ENCODE measurements at places on chromosomes 5 and 9. TPM values are rescaled to one million over a fixed set of nuclear protein-coding genes. Genes with fewer than 3 reads are reported as not detected.

PCDHA9 gene
- total RNA-seq = not detected

CARD9 gene
- 0.24 TPM for total RNA-seq

TAS2R1 gene
- total RNA-seq = not detected

ACTBL2 gene
- 0.04 TPM for total RNA-seq

PCDHA3 gene
- not detected for total RNA-seq

FAM151B gene
- total RNA-seq = 1.3 TPM

DAPK1 gene
- total RNA-seq = 1.9 TPM

CYLC2 gene
- total RNA-seq = not detected

MYORG gene
- total RNA-seq = 6.5 TPM

INSL4 gene
- not detected for total RNA-seq

CHSY3 gene
- 0.78 TPM for total RNA-seq

MED7 gene
- total RNA-seq = 10.9 TPM

HAPLN1 gene
- not detected for total RNA-seq

TRIM7 gene
- 37.6 TPM for total RNA-seq

PRR7 gene
- 3.0 TPM for total RNA-seq

FUT7 gene
- not detected for total RNA-seq

RAD1 gene
- 29.1 TPM for total RNA-seq

F12 gene
- total RNA-seq = 9.7 TPM

BAG1 gene
- 33.5 TPM for total RNA-seq

WDR36 gene
- 37.1 TPM for total RNA-seq

FYB1 gene
- not detected for total RNA-seq

SLC25A2 gene
- not detected for total RNA-seq

FOXD4L3 gene
- 0.04 TPM for total RNA-seq

SOHLH1 gene
- total RNA-seq = not detected

PCDHA5 gene
- total RNA-seq = not detected

ACSL6 gene
- total RNA-seq = 0.07 TPM

NUTM2F gene
- total RNA-seq = not detected

Data from foreskin keratinocyte (primary cell).